ENCODE measurements at places on chromosomes 1 and 21.

- peak; percentile 5 for DNase-seq
These were observed 3.5 kb downstream of the KRTAP10-2 start for GRCh38 chr21:44547656-44548331.

GRCh38 chr1:54488065-54488750 lies 59.8 kb upstream of the ACOT11 start:
- DNase-seq: peak; percentile 71

GRCh38 chr21:37375866-37376574 lies 9.4 kb downstream of the DYRK1A start:
- no peak for DNase-seq

GRCh38 chr1:226719596-226720387 lies 19.3 kb downstream of the ITPKB start:
- DNase-seq: no peak

GRCh38 chr1:172324761-172325160 lies 95.7 kb upstream of the C1orf105 start:
- DNase-seq: no peak
